Left ventricle myocardium superior (tissue), 1 donor: ENCODE measurements at places on chromosomes 5 and 9.

DNA sequence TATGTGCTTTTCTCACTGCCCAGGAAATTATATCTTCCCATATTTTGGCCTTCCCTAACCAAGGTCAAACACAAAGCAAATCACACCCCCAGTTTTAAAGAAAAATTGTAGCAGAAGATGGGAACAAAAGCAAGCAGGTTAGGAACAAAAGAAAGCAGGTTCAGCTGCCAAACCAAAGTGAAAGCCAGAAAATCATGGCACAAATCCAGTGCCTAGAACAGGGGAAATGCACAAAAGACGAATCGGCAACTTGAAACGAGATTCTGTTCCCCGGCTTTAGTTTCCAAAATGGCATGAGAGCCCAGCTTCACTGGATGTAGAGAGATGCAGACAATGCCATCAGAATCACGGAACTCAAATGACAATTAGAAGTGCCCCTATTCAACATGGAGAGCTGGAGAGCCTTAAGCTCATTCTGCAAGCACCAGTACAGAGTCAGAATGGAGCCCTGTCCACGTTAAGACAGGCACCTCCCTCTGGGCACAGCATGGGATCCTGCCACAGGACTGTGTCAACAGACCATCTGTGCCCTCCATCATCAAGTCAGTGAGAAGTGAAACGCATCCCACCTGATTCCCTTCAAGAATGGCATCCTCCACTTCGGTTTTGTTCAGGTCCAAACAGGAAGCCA is 13.8 kb downstream of the DNAH5 start:
- DNase-seq = no peak

DNA sequence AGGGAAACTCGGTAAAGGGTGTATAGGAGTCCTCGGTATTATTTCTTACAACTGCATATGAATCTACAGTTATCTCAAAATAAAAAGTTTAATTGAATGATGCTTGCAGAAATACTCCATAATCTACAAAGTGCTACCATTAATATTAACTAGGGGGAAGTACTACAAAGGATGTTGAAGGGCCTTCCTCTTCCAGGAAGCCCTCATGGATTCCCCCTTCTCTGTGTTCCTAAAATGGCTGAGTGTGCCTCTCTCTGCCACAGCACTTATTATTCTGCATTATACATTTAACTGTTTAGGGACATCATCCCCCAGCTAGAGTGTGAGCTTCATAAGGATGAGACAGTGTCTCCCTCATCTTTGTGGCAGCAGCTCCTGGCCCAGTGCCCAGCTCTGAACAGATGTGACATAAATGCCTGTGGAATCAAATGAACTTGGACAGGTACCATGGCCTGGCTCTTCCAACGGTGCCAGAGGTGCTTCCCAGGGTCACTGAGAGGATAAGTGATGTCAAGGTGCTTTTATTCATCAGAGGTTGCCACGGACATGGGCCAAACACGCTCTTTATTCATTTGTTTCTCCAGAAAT is 99.5 kb downstream of the PAX5 start:
- no peak for DNase-seq

- DNase-seq = no peak
Observed at GRCh38 chr5:60822285-60822556, 21.8 kb downstream of the ELOVL7 start.

DNA sequence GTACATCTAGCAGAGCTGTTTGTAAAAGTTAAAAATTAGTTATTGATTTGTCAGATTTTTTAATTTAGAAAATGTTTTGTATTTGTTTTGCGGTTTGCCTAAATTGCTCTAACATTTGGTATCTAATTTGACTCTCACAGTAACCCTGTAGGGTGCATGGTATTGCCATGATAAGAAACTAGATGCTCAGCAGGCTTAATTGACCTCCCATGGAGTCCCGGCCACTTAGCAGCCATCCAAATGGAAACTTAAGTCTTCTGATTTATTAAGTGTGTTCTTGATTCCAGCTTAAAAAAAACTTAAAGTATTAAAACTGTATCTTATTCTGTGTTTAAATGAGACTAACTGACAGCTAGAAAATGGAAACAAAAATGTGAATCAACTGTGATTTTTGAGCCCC is 54.5 kb downstream of the CAST start:
- no peak for DNase-seq

- DNase-seq = no peak
Observed at GRCh38 chr5:54360925-54361662, 50.7 kb upstream of the ARL15 start.

- no peak for DNase-seq
Observed at GRCh38 chr5:116564756-116565490, 9.7 kb downstream of the SEMA6A start.

GRCh38 chr5:15837551-15838289 is 337.7 kb downstream of the FBXL7 start:
- DNase-seq = no peak

DNA sequence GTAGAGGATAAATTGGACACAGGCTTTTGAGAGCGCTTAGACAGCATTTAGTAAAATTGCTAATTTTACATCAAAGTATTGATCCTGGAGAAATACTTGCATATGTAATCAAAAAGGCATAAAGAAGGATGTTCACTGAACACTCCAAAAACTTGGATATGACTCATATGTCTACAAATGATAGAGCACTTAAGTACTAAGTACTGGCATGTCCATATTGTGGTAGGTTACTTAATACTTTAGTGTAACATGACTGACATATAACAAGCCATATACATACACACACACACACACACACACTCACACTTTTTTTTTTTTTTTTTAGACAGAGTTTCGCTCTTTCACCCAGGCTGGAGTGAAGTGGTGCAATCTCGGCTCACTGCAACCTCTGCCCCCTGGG is 361.9 kb downstream of the ARHGEF28 start:
- no peak for DNase-seq

- no peak for DNase-seq
Observed at GRCh38 chr5:173240091-173241050, 5.4 kb upstream of the NKX2-5 start.

- DNase-seq = no peak
Observed at GRCh38 chr5:68848091-68848490, 245.7 kb upstream of the SLC30A5 start.

DNA sequence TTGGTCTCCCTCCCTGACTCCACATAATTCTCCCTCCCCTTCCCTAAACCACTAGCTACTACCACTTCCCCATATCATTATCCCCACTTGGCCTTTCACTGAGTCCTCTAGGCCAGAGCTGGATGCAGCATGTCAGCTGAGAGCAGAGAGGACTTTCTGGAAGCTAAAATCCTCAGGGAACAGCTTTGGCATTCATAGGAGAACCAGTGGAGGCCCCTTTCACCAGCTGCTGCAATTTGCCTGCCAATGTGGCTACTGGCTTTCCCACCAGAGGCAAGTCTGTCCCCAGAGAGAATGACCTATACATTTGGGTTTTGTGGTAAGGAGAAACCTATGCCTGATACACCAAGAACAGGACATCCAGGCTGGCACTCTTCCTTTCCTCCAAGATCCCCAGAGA is 14.4 kb downstream of the FAM219A start:
- no peak for DNase-seq

- peak; percentile 90 for DNase-seq
Observed at GRCh38 chr9:35945341-35946018, 12.5 kb downstream of the OR2S2 start.

GRCh38 chr9:90838098-90838497 is 36.5 kb downstream of the SYK start:
- DNase-seq = no peak

- DNase-seq = no peak
Observed at GRCh38 chr9:134391319-134392231, 65.3 kb downstream of the RXRA start.

DNA sequence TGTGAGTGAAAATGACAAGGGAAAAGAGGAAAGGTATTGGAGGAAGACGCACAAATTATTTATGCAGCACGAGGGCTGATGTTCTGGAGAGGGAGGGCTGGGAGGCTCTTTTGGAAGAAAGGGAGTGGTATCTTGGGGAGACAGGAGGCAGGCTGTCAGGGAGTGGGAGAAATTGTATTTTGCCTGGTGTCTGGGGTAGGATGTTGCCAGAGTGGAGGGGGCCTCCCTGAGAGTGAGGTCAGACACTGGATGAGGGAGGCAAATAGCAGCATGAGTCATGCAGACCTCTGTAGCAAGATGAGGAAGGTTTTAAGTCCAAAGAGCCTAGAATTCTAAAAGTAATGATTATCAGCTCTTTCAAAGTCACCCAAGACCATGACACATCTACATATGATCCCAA is 158.0 kb downstream of the DMRT2 start:
- no peak for DNase-seq

GRCh38 chr9:87533271-87533670 is 35.6 kb downstream of the DAPK1 start:
- no peak for DNase-seq

GRCh38 chr5:168390491-168390890 is 95.8 kb upstream of the RARS1 start:
- DNase-seq = no peak

- no peak for DNase-seq
Observed at GRCh38 chr5:171363846-171364245, 23.8 kb upstream of the NPM1 start.

DNA sequence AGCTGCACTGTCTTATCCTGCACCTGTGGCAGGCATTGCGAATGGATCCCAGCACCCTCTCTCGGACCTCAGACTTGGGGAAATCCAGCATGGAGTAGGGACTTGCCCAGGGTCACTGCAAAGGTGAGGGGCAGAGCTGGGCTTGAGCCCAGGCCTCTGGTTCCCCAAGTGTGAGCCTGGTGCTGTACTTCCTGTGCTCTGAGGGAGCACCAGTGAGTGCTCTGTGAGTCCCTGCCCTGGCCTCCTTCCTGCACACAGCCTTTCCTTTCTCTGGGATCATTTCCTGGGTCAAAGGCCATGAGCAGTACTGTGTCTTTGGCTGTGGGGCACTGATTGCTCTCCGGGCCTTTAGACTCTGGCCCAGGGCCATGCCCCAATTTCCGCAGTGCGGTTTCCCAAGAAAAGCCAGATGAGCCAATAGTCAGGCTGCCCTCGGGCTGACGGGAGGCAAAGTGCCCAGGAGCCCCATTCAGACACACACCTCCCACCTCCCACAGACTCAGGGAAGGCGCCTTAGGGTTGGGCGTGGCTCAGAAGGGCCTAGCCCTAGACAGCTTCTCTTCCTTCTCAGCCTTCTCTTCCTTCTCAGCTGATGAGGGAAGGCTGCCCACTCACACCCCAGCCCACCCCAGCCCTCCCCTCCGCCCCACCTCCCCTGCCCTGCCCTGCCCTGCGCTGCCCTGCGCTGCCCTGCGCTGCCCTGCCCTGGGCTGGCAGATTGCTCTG is 23.3 kb upstream of the TRIM14 start:
- no peak for DNase-seq

DNA sequence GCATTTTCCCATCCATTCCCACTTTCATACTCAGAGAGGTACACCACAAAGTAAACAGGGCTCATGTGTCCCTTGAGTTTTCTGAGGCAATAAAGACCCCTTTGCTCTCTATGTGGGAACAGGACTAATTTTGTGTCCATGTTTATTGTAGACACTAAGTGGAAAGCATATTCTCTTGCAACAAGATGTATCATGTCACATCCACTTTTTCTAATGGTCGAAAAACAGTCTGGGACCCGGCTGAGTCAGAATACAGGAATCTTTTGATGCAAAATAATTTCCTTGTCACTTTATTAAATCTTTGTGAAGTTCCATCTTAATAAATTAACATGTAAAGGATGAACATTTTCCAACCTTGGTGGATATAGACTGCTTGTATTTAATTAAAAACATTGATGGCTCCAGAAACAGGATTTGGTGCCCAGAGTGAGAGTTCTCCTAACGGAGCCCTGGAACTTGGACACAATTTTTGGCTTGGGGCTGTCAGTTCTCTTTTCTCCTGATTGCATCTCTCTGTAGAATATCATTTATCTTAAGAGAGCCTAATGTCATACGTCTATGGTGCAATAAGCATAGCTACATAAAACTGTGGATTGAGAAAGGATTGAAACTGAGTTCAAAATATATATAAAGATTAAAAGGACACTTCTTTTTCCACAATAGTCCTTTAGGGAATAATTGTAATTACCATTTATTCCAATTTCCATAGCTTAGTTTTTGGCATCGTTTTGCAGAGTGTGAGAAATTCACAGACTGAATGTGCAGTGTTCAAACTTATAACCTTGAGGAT is 1116.7 kb upstream of the SEMA6A start:
- DNase-seq = no peak

DNA sequence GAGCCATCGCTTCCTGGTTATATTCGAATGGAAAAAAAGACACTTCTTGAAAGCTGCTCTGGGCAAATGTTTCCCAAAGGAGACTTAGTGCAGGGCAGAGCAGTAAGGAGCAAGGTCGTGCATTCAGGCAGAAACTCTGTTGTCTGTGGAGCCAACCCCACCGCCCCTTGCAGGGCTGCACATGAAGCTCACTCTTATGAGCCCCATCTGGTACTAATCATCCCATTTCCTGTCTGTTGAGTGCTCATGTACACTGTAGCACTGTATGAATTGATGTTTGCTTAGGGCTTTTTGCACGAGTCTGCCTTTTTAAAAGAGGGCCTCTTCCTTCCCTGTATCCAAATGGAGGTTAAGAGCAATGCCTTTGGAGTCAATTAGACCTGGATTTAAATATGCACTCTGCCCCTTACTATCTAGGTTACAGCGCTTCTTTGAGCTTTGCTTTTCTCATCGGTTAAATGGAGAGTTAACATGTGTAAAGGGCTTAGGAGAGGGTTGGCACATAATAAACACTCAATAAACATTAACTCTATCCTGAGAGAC is 25.4 kb downstream of the HMHB1 start:
- no peak for DNase-seq

DNA sequence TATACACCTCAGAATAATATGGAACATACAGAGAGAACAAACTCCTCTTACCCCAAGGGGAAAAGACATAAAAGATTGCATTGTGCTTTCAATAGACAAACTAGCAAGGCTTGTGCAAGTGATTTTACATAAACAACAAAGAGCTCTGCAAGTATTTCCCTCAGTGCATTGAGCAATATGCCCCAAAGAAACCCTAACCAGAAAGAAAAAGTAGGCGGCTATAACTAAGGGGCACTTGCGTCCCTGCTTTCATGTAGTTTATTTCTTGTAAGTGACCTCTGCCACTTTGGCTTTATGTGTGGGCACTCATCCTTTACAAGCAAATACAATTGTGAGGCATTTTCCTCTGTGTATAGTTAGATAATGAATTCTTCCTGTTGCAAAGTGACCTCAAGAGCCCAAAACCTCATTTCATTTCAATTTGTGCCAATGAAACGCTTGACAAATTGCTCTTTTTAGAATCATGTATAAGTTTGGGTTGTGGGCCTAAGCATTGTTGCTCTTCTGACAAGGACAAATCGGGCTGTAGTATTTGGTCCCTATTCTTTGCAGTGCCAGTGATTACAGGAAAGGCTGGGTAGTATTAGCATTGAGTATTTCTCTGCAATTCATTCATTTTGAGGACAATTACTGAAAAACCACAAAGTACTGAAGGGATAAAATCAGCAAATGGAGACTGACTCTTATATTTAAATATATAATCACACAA is 282.2 kb downstream of the DTWD2 start:
- no peak for DNase-seq
